HFF-Myc (cell line): ENCODE measurements at places on chromosomes 4 and X.

DNA sequence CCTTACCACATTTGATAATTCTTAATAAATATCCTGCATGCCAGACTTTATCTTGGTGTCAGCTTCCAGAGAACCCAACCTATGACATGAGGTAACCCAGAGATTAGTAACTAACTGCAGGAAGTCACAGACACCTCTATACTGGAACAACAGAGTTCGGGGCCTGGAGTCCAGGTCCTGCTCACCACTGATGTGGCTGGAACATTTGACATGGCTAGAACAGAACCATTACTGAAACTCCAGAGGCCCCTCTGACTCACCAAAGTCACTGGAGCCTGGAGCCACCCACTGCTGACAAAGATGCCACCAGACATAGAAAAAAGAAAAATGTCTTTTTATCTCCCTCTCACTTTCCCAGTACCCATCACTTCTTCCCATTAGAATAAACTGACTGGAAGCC lies 403.7 kb downstream of the MID1IP1 start:
- DNase-seq = no peak

- no peak for DNase-seq
These were observed 158.5 kb downstream of the SHOX start for GRCh38 chrX:789096-789495.

GRCh38 chrX:17591741-17592110 lies 145.6 kb upstream of the SCML1 start:
- no peak for DNase-seq

- DNase-seq = no peak
These were observed 48.8 kb downstream of the RPS3A start for GRCh38 chr4:151148261-151148660.
